ENCODE measurements at places on chromosomes 3 and 15.

GRCh38 chr3:96863129-96863740 is 48.8 kb downstream of the EPHA6 start:
- peak; percentile 3 for DNase-seq

DNA sequence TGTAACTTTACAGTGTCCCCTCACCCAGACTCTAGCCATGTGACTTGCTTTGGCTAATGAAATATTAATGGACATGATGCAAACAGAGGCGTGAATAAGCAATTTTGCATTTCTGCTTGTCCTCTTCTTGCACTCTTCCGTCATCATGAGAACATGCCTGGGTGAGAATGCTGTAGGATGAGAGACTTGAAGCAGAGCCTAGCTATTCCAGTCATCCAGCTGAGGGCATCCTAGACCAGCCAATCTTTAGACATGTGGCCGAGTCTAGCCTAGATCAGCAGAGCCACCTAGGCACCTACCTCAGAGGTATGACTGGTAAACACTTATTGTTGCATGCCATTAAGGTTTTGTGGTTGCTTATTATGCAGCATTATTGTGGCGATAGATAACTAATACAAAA is 450.5 kb upstream of the AZI2 start:
- DNase-seq, result no peak

DNA sequence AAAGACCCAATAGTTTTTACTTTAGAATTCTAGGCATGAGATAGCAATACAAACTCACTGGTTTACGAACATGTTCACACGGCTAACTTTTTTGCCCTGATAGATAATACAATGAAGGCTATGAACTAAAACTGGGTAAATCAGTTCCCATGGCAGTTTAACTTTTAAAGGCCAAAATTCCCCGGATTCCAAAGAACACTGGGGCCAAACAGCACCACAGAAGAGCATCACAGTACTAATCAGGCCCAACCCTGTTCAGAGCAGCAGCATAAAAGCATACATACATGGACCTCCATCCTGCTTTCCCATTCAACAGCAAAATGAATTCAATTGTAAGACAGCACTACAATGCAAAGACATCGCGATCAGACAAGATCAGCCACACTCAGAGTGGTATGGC is 540.3 kb upstream of the CCDC54 start:
- DNase-seq, result no peak

GRCh38 chr15:79700951-79701480 is 195.8 kb downstream of the MTHFS start:
- DNase-seq, result no peak

- DNase-seq, result no peak
These were observed 580 bp upstream of the MAGEF1 start for GRCh38 chr3:184712248-184713039.
